ENCODE measurements at places on chromosomes 16 and 17. TPM values are rescaled to one million over a fixed set of nuclear protein-coding genes. Genes with fewer than 3 reads are reported as not detected.

The INCA1 gene
- 0.22 TPM for total RNA-seq

The HSPB9 gene
- total RNA-seq: not detected

The NHLRC4 gene
- 2.6 TPM for total RNA-seq

The CACNG3 gene
- not detected for total RNA-seq

The CLEC18A gene
- 0.66 TPM for total RNA-seq

The OR1A1 gene
- not detected for total RNA-seq

Data from placental pericyte (primary cell).